Kasumi-1 (cell line): ENCODE measurements at places on chromosomes 12 and 14.
A peak's percentile ranks its signal among the peaks of the same experiment; 100 is the strongest.

DNA sequence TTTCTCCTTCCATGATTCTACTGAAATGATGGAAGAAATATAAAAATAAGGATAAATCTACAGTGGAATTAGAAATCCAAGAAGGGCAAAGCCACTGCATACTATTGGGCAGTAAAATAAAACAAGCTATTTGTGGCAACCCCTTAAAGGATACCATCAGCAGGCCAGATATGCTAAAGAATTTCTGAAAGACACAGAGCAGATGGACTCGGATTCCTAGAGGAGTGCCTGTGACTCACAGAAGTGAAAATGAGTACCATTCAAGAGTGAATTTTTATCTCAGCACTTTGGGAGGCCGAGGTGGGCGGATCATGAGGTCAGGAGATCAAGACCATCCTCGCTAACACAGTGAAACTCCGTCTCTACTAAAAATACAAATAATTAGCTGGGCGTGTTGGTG, 318.1 kb downstream of the LRIG3 start:
- DNase-seq: no peak

- no peak for DNase-seq
Measured at GRCh38 chr14:96486705-96487104, 15.5 kb upstream of the PAPOLA start.

GRCh38 chr14:99930420-99931274, 134.6 kb upstream of the EVL start:
- DNase-seq: no peak

DNA sequence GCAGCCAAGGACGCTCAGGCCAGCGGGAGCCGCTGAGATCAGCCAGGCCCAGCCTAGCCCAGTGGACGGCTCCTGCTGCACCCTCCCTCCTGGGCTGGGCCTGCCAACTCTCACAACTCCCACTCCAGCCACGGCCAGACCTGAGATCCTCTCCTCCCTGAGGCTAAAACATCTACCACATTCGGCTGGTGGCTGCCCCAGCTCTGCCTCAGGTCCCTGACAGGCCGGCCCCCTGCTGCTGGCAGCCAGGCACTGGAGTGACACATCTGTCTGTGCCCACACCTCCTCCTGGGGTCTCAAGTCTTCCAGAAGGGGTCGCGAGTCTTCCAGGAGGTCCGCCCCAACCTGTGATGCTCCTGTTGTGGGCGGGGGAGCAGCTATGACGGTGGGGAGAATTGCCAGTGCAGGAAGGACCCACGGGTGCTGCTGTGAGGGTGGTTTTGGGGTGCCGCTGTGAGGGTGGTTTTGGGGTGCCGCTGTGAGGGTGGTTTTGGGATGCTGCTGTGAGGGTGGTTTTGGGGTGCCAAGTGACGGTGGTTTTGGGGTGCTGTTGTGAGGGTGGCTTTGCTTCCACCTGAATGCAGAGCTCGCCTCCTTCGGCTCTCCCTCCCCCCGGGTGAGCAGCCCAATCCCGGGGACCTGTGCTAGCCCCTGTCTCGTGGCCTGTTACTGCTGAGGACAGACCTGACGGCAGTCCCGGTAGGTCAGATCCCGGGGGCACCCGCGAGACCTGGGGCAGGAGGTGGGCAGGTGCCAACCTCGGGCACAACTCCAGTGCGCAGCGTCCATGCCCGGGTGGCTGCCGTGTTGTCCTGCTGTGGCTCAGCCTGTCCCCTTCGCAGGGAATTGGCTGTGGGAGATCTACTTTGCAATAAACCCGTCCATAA, 27.5 kb upstream of the C14orf180 start:
- no peak for DNase-seq

DNA sequence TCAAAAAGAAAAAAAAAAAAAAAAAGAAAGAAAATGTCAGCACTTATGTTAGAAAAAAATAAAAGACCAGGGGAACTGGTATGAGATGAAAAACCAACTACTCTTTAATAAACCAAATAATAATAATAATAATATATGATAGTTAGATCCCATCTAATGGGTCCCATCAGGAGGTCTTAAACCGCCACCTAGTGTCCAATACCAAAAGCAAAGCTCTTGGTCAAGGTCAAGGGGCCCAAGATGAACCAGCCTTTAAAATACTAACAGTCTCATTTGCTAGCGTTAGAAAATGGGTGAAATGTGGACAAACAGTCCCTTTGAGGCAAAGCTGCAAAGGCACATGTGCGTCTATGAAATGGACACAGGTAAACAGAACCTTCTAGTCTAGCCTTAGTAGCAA, 12.3 kb downstream of the BRAP start:
- peak; percentile 4 for DNase-seq

- no peak for DNase-seq
Measured at GRCh38 chr14:60589442-60589841, 59.8 kb downstream of the SIX1 start.

DNA sequence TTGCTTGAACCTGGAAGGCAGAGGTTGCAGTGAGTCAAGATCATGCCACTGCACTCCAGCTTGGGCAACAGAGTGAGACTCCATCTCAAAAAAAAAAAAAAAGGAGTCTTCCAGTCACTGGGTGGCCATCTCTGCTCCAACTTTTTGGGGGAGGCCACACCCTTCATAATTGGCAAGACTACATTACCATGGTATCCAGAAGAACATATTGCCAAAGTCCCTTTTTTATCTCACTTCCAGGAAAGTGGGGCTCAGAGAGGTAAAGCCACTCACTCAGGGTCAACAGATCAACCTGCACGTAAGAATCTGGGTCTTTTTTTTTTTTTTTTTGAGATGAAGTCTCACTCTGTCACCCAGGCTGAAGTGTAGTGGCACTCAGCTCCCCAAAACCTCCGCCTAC, 5.0 kb upstream of the CD63 start:
- DNase-seq: no peak

DNA sequence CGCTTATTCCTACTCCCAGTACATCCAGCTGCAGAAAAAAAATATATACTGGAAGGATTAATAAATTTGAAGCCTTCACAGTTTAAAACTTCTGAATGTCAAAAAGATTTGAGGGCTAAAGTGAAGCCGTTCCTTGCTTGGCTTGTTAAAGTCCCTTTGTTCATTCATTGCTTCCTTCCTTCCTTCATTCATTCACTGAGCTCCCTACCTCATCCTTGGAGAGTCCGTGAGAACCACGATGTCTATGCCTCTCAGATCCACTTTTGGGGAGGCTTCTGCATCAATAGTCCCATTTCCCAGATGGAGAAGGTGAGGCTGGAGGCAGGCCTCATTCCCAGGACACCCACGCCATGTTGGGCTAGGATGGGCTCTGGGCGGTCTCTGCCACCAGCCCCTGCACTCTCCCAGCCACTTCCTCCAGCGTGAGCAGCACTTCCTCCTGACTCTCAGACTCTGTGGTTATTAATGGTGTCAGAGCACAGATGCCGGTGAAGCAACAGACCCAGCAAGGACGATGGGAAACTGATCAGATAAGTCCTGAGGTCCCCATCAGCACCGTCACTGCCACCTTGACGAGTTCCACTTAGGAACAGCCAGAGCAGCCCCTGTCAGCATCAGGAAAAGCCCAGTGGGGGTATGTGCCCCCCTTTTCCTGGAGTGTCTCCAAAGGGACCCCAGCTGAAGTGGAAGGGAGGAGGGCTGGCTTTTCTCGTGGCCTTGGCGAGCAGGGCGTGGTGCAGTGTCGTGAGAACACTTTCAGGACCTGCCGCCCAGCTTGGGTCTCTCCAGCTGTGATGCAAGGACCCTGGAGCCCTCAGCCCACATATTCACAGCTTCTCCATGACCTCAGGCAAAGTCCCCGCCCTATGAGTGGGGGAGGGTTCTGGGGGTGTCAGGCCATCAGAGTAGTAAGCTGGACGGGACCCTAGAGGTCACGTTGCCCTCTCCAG, 21.2 kb downstream of the ASB2 start:
- DNase-seq: peak; percentile 91

DNA sequence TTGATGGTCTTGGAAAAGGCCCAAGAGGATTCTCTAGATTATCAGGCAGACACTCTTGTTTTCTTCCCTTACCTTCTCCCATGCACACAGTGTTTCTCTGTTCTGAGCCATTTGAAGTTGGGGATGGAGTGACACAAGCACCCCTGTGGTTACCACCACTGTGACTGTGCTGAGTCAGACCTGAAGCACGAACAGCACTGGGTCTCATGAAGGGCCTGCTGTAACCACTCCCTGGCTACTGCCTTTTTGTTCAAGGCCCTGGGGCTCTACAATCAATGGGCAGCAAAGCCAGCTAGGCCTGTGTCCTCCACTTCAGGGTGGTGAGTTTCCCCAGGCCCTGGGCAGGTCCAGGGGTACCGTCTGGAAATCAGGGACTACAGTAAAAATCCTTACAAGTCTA, 65.5 kb downstream of the TSPAN8 start:
- no peak for DNase-seq

GRCh38 chr12:92952394-92952793, 23.3 kb upstream of the EEA1 start:
- DNase-seq: no peak
